ENCODE measurements at places on chromosomes 12 and 14.
A peak's percentile ranks its signal among the peaks of the same experiment; 100 is the strongest.

GRCh38 chr12:61308220-61308619, 952.0 kb upstream of the USP15 start:
- DNase-seq, result no peak

DNA sequence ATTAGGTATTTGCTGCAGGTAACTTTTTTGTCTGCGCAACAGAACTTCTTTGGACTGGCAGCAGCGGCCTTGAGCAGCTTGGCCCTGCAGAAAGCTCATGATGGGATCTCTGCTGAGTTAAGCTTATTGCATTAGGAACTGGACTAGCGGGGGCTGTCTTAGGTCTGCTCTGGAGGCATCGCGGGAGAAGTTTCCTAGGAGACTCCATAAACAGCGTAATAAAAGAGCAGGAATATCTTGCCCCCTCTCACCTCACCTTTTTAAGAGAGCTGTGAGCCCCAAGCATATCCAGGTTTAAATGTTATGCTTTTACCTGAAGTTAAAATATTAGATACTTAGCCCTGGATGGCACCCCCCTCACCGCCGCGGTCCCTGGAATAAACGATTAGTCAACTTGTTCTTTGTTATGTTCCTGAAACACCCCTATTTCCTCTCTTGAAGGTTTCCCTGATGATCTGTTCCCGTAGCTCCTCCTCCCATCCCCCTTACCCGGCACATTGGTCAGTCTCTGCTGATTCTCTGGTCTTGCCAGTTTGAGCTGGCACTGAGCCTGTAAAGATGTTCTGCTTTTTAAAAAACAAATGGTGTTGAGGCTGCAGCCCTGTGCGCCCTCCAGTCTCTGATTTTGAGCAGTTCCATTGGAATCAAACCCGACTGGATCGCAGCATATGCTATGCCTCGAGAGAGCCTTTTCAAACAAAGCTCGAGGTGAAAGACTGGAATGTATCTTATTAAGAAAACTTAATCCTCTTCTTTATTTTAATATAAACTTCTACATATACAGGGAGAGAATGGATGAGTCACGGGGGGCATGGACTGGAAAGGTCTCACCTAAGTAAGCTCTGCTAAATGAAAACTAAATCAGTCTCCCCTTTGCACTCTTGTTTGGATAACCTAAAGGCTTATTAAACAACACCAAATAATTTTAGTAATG, 1.9 kb downstream of the MLXIP start:
- no peak for DNase-seq

DNA sequence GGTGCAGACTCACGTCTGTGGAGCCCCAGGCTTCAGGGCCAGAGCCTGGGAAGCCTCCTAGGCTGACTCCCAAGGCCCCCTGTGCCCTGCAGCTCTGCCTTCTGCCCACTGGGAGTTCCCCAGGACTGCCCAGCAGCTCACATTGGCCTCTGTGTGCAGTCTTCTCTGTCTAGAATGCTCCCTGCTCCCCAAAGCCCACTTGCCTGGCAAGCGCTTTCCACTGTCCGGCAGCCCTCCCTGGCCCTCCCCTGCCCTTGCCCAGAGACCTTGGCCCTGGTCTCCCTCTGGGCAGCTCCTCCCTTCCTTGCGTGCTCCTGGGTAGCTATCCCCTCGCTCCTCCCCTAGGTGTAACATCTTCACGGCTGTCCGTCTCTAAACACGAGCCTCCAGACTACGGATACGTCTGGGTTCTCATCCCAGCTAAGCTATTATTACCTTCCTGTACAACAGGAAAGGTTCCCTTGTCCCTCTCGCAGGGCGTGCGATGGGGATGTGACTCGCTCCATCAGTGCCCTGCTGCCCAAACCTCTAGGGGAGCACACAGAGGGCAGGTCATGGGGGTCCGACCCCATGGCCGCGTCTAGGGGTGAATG, 325.5 kb upstream of the RTL1 start:
- DNase-seq, result no peak

DNA sequence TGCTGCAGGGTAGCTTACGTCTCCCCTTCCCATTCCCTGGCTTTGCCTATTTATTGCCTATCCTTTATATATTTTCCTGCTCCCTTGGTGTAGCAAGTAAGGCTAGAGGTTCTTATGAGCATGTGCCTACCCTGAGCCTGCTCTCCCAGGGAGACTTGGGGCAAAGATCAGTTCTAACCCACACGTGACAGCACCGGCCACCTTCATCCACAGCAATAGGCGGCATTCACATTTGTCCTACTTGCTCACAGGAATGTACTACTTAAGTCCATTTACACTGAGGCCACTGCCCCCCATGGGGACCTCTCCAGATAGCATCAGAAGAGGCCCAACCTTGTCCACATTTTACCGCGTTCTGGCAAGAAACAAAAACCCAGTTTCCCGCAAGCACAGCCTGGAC, 8.7 kb downstream of the GPR68 start:
- no peak for DNase-seq

- DNase-seq, result peak; percentile 27
Measured at GRCh38 chr12:79927772-79928474, 7.0 kb downstream of the PPP1R12A start.

DNA sequence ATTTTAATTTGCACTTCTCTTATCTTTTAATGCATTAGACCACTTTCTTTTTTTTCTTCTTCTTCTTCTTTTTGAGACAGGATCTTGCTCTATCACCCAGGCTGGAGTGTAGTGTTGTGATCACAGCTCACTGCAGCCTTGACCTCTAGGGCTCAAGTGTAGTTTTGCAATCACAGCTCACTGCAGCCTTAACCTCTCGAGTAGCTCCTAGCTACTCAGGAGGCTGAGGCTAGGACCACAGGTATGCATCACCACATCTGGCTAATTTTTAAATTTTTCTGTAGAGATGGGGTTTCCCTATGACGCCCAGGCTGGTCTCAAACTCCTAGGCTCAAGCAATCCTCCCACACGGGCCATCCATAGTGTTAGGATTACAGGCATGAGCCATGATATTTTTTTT, 12.7 kb downstream of the TMED8 start:
- no peak for DNase-seq

GRCh38 chr14:101359221-101360053, 201.9 kb upstream of the DIO3 start:
- no peak for DNase-seq

DNA sequence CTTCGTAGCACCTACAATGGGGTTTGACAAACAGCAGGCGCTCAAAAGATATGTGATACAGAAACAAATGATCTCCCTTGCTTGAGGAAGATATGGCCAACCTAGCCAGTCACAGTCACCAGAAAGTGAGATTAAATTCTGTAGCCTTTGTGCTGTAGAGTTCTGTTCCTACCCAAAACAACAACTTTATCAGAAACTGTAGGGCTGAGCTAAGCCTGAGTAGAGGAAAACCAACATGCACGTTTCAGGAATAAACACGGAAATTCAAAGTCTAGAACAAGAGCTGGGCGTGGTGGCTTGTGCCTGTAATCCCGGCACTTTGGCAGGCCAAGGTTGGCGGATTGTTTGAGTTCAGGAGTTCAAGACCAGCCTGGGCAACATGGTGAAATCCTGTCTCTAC, 23.0 kb downstream of the AICDA start:
- DNase-seq, result no peak

DNA sequence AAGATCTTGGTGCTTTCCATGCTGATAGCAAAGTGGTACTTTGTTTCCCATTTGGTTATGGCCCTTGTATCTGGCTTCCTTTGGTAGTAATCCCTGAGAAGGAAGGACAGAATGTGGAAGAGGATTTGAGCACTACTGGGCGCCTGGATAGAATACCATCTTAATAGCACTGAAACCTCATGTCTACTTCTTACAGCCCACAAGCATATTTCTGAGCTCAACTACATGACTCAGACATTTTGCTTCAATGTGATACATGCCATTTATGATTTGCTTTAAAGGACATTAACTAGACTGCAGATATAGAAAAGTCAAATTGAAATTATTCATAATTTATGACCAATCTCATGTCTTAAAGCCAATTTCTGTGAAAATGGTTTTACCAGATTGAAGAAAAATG, 80.4 kb downstream of the LIN7A start:
- DNase-seq, result no peak

GRCh38 chr12:47736216-47736615, 10.9 kb upstream of the ENDOU start:
- DNase-seq, result no peak

- no peak for DNase-seq
Measured at GRCh38 chr12:56766535-56766934, 3.4 kb downstream of the HSD17B6 start.

DNA sequence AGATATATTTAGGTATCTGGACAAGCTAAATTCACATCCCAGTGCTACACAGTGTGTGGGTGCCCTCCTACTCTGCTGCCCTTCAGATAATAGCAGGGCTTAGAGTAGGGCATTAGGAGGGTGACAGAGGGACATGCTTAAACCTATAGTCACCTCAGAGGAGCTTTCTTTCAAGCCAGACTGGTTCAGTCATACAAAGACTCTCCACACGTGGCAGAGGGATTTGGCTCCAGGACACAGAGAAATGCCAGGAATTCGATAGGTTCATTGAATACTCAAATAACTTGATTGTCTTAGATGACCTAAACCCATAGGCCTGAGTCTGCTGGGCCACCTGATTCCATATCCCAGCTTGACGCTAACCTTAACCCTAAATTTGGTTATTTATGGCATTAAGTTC, 163.5 kb downstream of the TPH2 start:
- DNase-seq, result no peak

DNA sequence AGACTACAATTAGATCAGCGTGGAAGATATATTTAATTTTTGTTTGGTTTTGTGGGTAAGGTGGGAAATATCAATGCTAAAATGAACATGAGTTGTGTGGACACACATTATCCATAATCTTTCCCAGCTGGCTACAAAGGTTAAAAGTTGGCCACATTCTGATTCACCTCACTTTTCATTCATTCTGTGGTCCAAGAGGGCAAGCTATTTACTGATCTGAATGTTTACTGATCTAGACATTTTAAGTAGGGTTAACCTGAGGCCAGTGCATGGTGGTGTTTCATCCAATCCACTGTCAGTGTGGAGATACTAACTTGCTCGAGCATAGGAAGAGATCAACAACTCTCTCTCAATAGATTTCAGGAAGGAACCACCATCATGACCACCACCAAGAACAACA, 71.6 kb downstream of the DCAF5 start:
- no peak for DNase-seq

GRCh38 chr12:52528641-52529143, 8.5 kb upstream of the KRT5 start:
- DNase-seq, result no peak

DNA sequence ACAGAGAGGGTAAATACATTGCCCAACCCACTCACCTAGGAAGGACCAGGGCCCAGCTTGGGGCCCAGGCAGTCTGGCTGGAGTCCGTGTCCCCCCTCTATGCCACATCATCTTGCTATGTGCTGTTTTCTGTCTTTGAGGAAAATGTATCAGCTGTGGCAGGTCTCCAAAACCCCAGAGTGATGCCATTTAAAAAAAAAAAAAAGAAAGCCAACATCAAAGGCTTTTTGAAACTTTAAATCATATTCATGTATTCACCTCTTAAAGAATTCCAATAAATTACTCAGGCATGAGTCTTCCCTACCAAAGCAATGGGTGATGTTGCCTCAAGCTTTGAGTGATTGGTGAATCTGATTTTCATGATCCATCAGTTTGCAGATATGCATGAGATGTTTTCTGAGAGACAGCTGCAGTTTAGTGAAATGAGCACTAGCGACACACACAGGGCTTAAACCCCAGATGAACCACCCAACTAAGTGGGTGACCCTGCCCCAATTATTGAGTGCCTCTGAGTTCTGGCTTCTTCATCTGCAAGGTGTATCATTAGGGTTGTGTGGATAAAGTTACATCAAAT, 6.1 kb downstream of the KRT81 start:
- DNase-seq, result no peak

GRCh38 chr12:77352946-77353345, 287.6 kb upstream of the E2F7 start:
- DNase-seq, result no peak

GRCh38 chr14:61347826-61348443, 26.6 kb downstream of the PRKCH start:
- no peak for DNase-seq

DNA sequence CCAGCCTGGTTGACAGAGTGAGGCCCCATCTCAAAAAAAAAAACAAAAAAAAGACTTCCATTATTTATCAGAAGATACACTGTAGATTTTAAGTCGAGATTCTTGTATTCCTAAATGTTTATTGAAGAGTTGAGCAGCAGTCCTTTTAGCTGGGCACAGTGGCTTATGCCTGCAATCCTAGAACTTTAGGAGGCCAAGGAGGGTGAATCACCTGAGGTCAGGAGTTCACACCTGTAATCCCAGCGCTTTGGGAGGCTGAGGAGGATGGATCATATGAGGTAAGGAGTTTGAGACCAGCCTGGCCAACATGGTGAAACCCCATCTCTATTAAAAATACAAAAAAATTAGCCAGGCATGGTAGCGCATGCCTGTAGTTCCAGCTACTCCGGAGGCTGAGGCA, 57.6 kb downstream of the HEATR5A start:
- DNase-seq, result no peak

- DNase-seq, result no peak
Measured at GRCh38 chr12:66319266-66319954, 17.1 kb downstream of the HELB start.

GRCh38 chr14:85527445-85528035, 2.4 kb upstream of the FLRT2 start:
- no peak for DNase-seq

DNA sequence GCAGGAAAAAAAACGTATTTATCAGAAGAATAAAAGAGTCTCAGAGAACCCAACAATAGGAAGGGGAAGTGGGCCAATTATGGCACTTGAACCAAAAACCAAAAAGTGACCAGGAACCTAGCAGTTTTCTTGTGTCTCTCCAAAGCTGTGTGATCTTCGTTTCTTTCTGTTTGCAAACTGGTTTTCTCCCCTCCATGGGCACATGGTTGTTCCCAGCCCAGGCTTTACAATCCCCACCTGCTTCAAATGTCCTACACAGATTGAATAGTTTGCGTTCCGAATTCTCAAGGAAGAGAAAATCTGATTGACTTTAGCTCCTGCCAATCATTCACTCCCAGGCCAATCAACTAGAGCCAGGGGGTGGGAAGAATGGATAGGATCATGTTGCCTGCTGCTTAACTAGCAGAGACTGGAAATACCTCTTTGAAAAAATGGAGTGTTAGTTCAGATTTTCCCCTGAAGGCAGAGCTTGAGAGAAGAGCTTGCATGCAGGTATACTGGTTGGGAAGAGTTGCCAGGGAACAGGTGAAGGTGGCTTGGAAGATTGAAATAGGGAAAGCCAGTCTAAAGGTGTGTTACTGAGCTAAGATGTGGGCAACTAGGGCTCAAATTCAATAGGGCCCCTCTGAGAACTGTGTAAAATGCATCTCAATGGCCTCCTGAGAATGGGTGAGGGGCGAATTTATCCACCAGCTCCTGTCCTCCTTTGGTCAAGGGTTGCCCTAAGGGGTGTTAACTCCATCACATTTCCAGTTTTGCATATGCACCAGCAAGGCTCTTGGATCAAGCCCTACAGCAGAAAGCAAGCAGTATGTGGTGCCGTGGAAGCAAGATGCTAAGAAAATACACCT, 106.4 kb upstream of the SRRM4 start:
- no peak for DNase-seq

- no peak for DNase-seq
Measured at GRCh38 chr14:54857830-54858269, 44.8 kb downstream of the GCH1 start.

GRCh38 chr12:130301559-130301958, 36.1 kb upstream of the PIWIL1 start:
- DNase-seq, result no peak

GRCh38 chr12:18754124-18754707, 16.3 kb downstream of the CAPZA3 start:
- no peak for DNase-seq

- DNase-seq, result no peak
Measured at GRCh38 chr12:69055706-69056105, 122.7 kb upstream of the CPM start.

Data from activated T-cell treated with anti-CD3 and anti-CD28 coated beads for 24 hours (primary cell).